Activated T-cell treated with anti-CD3 and anti-CD28 coated beads for 24 hours (primary cell): ENCODE measurements at places on chromosomes 7 and 10.

DNA sequence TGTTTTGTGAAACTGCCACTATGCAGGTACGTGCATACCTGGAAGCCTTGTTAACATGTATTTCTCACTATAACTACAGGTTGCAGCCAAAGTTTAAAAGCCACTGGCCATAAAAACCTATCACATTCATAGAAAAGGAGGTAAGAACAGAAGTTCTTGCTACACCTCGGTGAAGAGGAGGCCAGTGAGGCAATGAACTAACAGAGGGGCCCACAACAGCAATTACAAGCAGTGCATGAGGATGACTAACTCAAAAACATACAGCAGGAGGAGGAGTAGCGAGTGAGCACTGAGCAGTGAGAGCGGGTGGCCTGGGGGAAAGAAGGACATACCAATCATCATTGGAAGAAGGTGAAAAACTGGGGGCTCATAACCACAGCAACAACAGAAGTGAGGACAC, 51.6 kb downstream of the NUDCD3 start:
- no peak for DNase-seq

DNA sequence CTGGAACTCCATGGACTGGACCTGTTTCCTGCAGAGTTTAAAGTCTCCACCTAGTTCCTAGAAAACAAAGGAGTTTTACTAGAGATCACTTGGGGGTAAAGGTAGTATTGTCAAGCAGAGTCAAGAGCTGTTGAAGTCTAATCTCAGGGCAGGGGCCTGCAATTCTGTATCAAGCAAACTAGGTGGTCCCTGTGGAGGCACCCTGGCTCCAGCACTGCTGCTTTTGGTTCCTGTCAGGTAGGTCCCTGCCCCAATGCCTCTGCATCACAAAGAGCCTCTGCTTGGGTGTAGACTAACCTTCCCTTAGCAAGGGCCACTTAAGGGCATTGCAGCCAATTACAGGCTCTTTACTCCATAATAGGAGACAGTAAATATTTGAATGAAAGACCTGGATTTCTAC, 22.5 kb downstream of the ZSCAN25 start:
- no peak for DNase-seq

GRCh38 chr7:136033413-136034031, 56.4 kb upstream of the MTPN start:
- DNase-seq: no peak

- no peak for DNase-seq
These were observed 199.9 kb upstream of the GRB10 start for GRCh38 chr7:50982626-50983025.

- no peak for DNase-seq
These were observed 124.9 kb downstream of the ARHGAP12 start for GRCh38 chr10:31803606-31804351.

GRCh38 chr7:41786944-41787343, 84.1 kb upstream of the INHBA start:
- no peak for DNase-seq

- DNase-seq: no peak
These were observed 4.9 kb downstream of the HNRNPF start for GRCh38 chr10:43403911-43404703.

- DNase-seq: no peak
These were observed 441 bp downstream of the BMI1 start for GRCh38 chr10:22321156-22321923.

DNA sequence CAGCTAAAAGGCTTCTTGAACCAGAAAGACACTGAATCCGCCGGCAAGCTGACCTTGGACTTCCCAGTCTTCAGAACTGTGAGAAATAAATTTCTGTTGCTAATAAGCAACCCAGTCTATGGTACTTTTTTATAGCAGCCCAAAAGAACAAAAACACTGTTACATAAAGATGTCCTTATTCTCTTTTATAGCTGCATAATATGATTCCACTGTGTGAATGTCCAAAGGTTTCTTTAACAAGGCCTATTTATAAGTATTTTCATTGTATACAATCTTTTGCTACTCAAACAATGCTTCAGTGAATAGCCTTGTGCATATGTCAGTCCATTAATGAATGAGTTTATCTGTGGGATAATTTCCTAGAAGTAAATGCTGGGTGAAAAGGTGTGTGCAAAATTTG, 190.8 kb upstream of the INHBA start:
- no peak for DNase-seq

- no peak for DNase-seq
These were observed 43.0 kb downstream of the TMEM130 start for GRCh38 chr7:98826811-98827231.

DNA sequence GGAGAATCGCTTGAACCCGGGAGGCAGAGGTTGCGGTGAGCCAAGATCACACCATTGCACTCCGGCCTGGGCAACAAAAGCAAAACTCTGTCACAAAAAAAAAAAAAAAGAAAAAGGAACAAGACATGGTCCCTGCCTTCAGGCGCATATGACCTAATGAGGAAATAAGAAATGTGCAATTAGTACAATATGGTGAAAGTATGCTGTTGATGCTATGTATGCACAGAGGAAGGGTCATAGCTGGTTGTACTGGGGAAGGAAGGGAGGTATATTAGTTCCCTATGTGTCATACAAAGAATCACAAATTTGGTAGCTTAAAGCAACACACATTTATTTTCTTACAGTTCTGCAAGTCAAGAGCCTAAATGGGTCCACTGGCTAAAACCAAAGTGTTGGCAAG, 97.8 kb upstream of the MPP7 start:
- no peak for DNase-seq

DNA sequence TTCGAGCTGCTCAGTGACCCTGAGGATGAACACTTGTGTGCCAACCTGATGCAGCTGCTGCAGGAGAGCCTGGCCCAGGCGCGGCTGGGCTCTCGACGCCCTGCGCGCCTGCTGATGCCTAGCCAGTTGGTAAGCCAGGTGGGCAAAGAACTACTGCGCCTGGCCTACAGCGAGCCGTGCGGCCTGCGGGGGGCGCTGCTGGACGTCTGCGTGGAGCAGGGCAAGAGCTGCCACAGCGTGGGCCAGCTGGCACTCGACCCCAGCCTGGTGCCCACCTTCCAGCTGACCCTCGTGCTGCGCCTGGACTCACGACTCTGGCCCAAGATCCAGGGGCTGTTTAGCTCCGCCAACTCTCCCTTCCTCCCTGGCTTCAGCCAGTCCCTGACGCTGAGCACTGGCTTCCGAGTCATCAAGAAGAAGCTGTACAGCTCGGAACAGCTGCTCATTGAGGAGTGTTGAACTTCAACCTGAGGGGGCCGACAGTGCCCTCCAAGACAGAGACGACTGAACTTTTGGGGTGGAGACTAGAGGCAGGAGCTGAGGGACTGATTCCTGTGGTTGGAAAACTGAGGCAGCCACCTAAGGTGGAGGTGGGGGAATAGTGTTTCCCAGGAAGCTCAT, 1.1 kb downstream of the DDIT4 start:
- peak; percentile 63 for DNase-seq

DNA sequence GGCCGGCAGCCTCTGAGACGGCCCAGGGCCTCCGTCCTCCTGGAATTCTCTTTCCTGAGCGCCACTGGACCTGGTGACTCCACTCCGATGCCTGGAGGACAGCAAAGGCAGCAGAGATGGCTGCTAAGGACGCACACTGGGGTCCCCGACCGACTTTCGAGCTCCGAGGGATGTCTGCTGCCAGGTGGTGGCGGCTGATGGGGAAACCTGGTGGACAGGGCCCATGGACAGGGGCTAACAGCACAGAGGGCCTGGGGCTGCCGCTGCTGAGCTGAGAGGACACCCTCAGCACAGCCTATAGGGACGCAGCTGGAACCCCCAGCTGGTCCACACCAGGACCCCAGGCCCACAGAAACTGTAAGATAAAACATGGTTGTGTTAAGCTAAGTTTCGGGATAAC, 366.3 kb downstream of the DNAJB6 start:
- no peak for DNase-seq

GRCh38 chr7:6197801-6198551, 74.4 kb downstream of the CYTH3 start:
- no peak for DNase-seq

DNA sequence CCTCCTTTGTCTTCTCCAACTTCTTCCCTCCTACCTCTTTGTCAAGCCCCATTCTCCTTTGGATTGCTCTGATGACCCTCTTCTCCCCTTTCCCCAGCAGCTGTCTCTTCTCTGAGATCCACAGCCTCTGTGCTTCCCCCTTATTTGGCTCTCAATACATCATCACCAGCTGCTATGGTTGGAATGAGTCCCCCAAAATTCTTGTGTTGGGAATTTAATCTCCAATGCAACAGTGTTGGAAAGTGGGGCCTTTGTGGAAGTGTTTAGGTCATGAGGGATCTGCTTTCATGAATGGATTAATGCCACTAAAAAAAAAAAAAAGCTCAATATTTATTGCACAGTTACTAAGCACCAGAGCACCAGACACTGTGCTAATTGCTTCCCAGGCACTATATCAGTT, 39.2 kb upstream of the FRMD4A start:
- no peak for DNase-seq

DNA sequence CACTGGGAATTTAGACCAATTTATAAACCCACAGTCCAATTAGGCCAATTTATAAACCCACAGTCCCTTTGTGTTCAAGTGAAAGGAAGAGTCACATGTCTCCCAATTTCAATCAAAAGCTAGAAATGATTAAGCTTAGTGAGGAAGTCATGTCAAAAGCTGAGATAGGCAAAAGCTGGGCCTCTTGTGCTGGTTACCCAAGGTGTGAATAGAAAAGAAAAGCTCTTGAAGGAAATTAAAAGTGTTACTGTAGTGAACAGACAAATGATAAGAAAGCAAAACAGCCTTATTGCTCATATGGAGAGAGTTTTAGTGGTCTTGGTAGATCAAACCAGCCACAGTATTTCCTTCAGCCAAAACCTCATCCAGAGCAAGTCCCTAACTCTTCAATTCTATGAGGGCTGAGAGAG, 245.0 kb downstream of the HDAC9 start:
- DNase-seq: no peak

DNA sequence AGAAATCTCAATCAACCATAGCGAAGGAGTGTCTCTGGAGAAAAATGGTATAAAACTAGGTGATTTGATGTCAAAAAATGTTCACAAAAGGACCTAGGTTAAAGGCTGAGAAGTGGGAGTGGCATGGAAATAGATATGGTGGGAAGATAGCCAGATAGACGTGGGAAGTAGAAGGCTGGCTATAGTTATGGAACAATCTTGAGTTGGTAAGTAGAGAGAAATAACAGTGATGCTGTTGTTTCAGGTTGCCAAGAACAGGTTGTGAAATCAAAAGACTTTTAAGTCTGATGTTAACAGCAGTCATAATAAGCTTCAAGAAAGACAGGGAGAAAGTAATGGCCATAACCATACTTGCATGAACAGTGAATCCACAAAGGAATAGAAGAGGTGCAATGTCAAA, 106.1 kb upstream of the RSU1 start:
- no peak for DNase-seq

DNA sequence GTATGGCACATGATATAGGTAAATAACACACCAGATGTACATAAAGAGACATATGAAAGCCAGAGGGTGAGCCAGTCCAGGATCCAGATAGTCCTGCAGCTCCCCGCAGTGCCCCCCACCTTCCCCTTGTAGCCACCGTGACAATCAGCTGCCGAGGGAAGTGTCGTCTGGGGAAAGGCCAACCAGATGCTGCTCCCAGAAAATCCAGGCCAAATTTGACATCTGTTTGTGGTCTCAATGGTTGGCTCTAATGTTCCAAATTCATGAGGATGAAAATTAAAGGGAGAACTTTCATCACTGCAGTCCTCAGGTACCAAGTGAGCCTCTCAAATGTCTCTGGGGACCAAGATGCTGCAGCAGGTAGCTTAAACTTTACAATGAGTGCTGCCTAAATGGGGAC, 210.3 kb downstream of the PTEN start:
- DNase-seq: no peak

DNA sequence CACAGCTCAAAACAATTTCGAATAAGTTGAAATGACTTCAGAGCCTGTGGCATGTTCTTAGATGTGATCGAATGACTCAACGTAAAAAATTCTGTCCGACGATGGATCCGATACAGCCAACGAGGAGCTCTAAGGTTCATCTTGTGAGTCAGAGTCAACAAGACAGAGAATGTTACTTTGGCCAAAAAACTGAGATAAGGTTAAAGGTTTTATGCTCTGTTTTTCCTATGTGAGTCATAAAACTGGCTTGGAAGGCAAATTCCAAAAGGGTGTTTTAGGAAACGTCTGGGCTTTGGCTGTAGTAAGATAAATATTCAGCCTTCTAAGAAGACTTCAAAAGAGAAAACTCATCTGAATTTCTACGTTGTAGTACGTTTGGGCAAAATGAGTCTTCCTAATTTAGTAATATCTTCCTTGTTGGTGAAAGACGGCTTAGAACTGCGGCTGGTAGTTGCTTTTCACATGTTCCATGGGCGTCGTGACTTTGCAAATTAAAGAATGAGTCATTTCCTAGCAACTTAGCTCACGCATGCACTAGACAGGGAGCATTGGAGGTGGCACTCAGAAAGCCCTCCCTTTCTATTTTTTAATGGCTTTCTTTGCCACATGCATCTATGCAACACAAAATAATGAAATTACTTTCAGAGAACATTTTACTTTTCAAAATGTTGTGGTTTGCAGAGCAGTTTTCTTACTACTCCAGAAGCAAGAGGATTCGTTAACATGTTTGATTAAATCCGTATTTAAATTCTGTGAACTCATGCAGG, 28.2 kb downstream of the PFKP start:
- peak; percentile 62 for DNase-seq

DNA sequence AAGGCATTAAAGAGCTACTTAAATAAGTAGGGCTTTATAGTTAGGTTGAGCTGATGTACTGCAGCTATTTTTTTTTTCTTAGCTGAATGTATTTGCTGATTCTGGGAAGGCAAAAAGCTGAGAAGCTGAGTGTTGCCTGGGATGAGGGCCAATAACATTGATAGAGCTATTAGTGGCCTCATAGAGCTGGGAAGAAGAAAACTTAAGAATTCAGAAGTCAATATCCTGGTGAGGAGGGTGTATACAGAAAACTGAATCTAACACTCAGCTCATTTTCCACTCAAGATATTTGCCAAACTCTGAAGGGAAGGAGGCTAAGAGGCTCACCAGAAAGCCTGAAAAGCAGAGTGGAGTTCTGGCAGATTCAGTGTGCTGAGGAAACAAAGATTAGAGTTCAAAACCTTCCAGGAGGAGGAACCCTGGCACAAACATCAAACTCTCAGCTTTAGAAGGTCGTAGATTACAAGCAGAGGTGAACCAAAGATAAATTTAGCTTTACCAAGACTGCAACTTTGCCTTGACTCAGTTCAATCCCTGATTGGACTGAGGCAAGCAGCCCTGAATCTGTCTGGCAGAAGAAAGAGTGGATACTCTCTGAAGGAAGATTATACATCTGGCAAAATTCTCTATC, 11.3 kb downstream of the PPP1R3C start:
- no peak for DNase-seq

- DNase-seq: no peak
These were observed 10.1 kb downstream of the PFKFB3 start for GRCh38 chr10:6212806-6213205.

- DNase-seq: no peak
These were observed 24.3 kb downstream of the GRID1 start for GRCh38 chr10:86342111-86342863.
